ENCODE measurements at places on chromosomes 5 and 9.

DNA sequence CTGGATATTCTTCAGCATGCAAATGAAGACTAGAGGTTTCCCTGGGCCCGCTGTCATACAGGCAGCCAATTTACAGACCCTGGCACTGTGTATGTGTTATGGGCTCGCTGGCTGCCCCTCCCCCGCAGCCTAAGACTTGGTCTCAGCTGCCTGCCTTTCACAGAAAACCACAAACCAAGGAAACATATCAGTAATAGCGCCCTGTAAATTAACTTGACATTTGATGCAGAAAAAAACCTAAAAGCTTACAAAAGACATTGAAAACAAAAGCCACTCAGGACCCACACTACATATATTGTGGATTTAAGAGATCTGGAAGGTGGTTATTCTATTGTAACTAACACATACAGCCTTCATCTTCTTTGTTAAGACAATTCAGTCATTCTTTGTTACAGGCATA lies 287.0 kb upstream of the TMEM161B start:
- DNase-seq: peak; percentile 16

DNA sequence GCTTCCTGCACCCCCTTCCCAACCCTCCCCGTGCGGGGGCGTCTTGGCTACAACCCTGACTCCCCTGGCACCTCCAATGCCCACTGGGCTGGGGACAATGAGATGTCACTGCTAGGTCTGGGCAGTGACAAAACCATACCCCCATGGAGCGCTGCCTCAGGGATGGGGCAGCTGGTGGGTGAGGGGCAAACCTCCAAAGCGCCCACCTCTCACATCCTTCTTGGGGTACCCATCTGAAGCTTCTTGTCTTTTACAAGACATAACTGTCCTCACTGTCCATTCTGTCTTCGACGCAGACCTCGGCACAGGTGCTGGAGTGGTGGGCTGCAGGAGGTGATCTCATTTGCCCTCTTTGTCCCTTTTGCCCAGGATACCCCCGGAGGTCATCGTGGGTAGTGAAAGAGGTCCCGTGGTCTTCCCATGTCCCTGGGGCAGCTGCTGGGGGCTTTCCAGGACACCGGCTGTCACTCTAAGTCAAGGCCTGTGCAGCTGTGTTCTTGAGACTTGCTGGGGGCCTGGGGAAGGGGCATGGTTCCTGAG lies 27.8 kb upstream of the CSF1R start:
- no peak for DNase-seq

DNA sequence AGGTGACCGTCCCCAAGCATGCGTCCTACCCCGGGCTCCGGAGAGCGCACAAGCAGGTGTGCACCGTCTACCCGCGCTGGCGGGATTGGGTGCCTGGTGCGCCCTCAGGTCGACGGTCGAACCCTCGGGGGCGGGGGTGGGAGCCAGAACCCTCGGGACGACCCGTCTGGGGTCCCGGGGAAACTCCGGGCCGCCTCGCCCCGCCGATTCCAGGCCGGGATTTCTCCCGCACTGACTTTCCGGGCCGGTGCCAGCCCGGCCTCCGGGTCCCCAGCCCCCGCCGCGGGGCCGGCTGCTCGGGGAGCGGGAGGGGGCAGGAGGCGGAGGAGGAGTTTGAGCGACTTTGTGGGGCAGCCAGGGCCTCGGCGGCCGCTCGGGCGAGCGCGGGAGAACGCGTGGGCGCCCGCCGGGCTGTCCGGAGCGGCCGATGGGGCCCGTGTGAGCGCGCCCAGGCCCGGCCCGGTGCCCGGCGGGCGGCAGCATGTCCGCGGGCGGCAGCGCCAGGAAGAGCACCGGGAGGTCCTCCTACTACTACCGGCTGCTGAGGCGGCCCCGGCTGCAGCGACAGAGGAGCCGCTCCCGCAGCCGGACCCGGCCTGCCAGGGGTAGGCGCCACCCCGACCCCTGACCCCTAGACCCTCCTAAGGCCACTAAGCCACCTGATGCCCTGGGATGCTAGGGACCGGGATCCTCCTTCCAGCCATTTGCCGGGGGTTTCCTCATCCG lies at the start of gene DAB2IP:
DAB2IP (plus strand) TSS at position 340 of the 726 bp plus-strand sequence; CDS start at position 482, 142 bp downstream.
- DNase-seq: no peak

DNA sequence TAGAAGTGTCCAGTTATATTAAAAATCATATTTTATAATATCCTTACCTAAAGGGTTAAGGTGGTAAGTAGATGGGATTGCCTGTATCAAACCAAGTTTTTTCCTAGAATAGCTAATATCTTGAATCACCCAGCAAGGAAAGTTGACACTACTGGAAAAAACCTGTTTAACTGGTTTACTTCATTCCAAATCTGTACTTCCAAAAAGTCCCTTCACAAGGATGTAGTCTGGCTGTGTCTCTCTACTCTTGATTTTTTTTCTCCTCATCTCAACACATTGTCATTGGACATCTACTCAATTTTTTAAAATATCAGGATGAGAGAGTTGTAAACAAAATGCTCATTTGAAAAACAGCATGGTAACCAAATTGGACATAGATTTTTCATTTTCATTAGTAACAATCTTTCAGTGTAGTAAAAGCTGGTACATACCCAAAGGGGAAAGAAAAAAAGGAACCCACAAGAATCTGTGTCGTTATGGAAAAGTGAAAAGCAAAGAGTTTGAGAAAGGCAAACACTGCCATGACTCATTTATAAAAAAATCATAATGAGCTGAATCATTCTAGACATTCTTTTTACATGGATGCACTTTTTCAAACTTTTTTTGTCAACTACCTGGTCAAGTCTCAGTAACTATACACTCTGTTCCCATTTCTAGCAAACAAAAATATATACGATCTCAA lies 173.5 kb downstream of the GLIS3 start:
- DNase-seq: no peak

GRCh38 chr9:35909274-35909673 lies at the start of gene SPAAR:
TSS of gene SPAAR (plus strand) at chr9:35909490. CDS start at chr9:35910464, 974 bp downstream.
- DNase-seq: no peak

GRCh38 chr9:16030528-16031185 lies 477.8 kb downstream of the CCDC171 start:
- DNase-seq: no peak
